ENCODE measurements at places on chromosomes 3 and 15.

DNA sequence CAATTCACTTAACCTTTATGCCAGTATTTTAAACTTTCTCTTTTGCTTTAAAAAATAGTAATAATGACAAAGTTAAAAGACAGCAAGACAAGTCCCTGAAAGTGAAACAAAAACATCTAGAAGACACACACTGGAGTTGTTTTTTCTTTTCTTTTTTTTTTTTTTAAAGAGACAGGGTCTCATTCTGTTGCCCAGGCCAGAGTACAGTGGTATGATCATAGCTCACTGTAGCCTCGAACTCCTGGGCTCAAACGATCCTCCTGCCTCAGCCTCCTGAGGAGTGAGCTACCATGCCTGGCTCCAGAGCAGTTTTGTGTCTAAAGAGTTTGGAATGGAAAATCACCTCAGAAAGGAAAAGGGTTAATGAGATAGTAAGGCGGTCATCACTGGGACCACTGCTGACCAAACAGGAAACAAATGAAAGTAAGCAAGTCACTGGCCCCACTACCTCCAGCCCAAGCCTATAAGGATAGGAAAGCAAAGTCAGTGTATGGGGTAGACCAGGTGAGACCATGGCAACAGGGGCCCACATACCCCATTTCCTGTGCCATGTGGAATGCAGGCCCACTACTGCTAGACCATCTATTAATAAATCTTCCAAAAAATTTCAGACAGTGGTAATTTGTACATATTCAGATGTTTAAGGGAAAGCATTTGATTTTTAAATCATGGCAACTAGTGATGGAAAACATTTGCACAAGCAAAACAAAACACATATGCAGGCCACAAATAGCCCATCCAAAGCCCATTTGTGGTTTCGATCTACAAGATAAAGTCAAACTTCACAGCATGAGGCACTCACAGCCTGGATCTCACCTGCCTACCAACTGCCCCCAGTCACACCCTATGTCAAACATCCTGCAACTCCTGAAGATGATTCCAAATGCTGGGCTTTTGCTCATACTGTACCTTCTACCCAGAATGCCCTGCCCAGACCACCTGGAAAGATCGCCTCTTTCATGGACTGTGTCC is 62.6 kb downstream of the OSBPL10 start:
- DNase-seq = no peak

GRCh38 chr15:39855400-39855799 is 64.7 kb downstream of the GPR176 start:
- no peak for DNase-seq

DNA sequence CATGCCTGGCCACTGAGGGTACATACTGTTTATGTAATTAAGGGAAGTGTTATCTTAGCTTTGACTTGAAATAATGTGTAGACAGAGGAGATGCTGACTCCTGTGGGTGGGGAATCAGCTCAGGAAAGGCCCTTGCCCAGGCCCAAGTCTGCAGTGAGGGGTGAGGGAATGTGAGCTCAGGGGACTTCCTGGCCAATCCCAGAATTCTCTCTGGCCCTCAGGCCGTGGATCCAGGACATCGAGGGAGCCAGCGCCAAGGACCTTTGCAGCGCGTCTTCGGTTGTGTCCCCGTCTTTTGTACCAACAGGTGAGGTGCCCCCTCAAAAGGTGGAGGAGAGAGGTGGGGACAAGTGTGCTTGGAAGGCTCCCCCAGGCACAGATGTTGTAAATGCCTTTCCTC is 6.4 kb downstream of the CIB1 start:
- DNase-seq = no peak

DNA sequence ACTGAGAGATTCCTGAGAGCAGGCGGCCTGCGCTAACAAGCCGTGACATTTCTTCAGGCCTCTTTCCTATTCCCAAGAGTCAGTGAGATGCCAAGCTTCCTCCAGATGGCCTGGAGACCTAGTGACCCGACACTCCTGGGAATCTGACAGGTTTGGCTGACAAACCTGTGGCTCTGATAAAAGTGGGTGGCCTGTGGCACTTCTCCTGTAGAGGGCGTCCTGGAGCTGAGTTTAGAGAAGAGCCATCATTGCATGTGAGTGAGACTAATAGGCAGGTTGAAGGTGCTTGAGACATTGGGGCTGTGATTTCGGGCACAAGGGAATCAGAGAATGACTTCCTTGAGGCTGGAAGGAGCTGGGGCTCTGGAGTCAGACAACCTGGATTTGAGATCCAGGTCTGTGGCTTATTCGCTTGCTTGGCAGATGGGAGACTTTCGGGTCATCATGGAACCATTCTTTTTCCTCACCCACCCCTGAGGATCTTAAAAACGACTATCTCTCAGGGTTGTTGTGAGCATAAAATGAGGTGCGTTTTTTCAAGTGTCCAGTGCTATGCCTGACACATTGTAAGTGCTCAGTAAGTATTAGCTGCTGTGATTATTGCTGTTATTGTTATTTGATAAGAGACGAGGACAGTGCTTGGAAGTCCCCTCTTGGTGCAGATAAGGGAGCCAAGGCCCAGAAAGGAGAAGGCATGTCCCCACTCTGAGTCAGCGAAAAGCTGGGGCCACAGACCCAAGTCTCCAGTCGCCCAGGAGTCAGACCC is 77.2 kb downstream of the SCN10A start:
- peak; percentile 36 for DNase-seq

GRCh38 chr15:51267051-51267702 is 71.2 kb downstream of the CYP19A1 start:
- no peak for DNase-seq

All from A172 (cell line).